Caki2 (cell line): ENCODE measurements at places on chromosomes 1 and 21.

DNA sequence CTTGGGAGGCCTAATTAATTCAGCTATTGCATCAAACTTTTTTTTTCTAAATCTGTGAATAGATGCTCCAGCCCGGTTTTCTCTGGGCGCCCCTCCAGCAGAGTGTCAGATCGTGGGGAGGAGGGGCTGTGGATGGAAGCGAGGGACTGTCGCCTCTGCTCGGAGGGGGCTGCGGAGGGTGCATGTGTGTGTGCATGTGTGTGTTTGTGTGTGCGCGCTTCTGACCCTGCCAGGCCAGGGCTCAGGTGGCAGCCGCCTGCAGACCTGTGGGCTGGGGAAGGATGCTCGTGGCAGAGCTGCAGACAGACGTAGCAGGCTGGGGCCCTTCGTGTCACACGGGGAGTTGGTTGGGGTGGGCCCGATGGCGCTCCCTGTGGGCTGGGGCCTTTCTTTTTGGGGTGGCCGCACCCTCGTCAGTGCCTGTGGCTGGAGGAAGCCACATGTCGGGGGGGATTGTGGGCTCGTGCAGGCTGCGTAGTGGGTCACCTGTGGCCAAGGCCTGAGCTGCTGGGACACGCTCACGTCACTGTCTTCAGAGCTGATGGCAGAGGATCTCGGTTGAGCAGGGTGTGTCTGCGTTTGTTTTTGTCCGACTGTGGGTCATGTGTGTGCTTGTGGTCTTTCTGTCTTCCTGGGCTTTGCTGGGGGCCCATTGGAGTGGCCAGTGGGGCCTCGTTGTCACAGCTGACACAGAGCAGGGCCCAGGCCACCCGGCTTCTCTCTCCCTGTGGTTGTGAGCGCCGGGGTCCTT, 2.8 kb downstream of the SKI start:
- no peak for DNase-seq

GRCh38 chr1:226436855-226437491, 29.1 kb upstream of the PARP1 start:
- DNase-seq: no peak

GRCh38 chr1:87117761-87118368, 203.4 kb downstream of the HS2ST1 start:
- no peak for DNase-seq

- no peak for DNase-seq
Measured at GRCh38 chr1:19366599-19367536, 54.7 kb downstream of the SLC66A1 start.

DNA sequence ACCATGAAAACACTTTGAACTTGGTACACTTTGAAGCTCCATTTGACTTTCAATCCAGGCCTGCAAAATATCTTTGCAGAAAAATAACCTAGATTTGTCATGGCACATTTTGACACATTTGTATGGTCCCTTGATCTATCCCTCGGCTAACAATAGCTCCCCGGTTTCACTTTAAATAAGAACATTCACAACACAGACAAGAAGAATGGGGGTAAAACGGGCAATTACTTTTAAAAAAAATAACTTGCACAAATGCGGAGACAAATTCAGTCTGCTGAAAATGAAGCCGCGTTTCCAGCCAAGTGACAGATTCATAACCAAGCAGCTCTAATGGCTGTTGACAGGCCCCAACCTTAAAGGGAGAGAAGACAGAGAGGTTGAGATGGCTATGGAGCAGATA, 218.2 kb downstream of the NPHP4 start:
- DNase-seq: no peak

DNA sequence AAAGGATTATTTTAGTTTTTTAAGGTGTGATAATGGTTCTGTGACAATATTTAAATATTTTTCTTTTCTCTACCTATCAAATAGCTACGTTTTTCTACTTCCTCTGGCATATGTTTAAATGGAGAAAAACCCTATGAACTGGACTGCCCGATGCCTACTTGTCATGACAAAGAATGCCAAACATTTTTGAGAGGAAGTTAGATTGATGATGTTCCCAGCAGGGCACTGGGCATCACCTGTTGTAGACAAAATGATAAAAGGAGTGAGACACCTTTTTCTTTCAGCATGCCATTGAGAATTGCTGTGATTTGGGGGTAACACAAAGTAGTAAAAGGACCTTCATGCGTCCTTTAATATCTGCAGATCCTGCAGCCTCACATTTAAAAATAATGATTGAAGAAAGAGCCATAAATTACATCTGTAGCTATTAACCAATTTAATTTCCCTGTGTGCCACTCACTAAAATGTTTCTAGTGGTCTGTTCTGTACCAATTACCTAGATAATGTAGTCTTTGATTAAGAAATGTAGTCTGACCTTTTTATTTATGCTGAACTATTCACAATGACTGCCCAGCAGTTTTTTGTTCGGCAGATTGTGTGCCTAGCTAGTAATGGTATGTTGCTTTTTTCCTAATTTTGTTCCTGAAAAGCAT, 47.6 kb downstream of the RPL5 start:
- DNase-seq: no peak

DNA sequence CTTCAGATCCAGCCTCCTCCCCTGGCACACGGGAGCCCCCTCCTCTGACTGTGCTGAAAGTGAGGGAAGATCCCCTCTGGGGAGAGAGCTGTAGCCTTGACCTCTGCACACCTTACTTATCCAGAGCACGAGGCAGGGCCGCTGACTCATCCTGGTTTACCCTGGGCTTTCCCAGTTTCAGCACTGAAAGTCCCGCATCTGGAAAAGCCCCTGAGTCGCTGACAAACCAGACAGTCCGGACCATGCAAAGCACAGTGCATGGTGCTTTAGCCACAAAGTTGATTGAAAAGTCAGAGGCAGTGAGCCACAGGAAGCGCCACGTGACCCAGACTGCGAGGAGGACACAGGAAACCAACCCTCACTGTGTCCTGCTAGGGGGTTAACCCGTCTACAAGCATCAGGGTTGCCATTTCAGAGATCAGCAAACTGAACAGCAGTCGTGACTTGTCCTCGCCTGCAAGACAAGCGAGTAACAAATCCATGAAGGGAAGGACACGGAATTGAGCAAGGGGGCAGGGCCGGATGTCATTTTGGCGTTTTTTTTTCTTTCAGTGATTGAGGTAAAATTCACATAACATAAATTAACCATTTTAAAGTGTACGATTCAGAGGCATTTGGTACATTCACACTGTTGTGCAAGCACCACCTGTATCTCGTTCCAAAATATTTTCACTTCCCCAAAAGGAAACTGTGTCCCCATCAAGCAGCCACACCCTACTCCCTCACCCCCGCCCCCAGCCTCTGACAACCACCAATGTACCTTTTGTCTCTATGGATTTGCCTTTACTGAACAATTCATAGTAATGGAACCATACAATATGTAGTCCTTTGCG, 19.9 kb upstream of the IFNGR2 start:
- peak; percentile 95 for DNase-seq

- no peak for DNase-seq
Measured at GRCh38 chr1:229230893-229231753, 39.8 kb upstream of the RAB4A start.

GRCh38 chr1:101283443-101283842, 46.6 kb downstream of the S1PR1 start:
- no peak for DNase-seq

- no peak for DNase-seq
Measured at GRCh38 chr1:223486366-223486765, 93.2 kb downstream of the CCDC185 start.

DNA sequence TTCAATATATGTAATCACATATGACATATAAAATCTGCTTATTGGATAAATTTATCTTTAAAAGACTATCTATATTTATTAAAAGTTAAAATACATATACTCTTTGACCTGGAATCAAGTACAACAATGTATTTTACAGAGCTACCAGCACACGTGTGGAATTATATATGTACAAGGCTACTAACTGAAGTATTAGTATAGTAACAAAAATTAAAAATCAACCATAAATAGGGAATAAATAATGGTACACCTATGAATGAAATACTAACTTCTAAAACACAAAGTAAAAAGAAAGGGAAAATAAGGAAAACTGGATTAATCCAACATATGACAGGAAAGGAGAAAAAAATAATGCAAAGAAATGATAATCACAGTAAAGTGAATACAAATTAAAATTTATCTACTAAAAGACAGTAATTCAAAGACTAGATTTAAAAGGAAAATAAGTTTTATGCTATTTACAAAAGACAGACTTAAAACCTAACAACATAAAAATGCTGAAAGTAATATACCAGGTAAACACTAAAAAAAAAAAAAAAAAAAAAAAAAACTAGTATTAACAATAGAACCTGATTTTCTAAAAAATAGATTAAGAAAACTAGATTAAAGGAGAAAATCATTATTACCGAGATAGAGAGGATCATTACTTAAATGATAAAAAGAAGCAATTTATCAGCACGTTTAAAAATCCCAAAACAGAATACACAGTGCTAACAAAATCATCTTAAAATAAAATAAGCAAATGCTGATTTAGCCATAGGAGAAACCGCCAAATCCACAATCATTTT, 27.9 kb downstream of the MRPL39 start:
- DNase-seq: no peak

DNA sequence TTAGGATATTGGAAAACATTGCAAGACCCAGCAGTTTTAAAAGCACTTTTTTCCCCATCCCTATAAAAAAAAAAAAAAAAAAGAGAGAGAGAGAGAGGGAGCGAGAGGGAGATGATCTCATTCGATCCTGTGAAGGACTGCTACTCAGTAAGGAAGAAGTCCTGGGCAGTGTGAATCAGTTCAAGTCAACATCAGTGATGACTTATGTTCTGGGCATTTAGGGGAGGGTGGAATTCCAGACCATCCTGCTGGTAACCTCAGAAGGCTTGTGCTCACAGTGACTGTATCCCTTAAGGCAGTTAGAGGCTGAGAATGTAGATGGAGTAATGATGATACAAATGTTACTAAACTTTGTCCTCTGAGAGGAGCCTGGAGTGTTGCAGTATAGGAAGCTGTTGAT, 151.4 kb downstream of the TGFB2 start:
- peak; percentile 95 for DNase-seq

DNA sequence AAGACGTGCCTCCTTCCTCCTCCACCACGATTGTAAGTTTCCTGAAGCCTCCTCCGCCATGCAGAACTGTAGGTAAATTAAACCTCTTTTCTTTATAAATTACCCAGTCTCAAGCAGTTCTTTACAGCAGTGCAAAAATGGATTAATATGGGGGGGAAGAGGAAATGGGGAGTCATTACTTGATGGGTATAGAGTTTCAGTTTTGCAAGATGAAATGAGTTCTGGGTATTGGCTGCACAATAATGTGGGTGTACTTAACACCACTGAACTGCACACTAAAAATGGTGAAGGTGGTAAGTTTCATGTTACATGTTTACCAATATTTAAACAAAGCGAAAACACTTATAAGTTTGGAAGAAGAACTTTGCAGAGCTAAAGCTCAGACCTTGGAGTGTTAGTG, 24.3 kb upstream of the DISP1 start:
- DNase-seq: no peak

DNA sequence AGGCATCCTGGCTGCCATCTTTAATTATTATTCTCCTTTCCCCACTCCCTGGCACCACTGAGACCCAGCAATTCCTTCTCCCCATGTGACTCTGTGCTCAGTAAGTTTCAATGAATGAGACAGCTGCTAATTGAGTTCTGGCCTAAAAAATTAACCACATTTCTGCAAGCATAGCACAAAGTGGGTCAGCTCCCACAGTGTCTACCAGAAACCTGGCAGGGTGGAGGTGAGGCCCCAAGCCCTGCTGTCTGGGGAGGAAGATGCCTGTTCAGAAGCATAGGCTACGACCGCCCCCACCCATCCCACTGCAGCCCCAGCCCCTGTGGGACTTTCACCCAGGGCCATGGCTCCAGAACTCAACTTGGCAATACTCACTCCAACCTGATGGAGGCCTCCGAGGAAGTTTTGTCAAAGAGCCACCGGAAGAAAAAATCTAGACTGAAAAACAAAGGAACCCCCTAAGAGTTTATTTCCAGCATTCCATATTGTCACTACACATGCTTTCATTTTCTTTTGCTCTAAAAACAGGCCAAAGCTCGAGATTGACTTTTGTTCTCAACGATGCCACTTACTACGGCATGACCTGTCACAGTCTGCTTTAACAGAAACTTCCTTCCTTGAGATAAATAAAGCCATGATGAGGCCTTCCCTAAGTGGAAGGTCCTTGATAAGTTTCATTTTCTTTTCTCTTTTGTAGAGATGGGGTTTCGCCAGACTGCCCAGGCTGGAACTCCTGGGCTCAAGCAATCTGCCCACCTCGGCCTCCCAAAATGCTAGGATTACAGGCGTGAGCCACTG, 26.5 kb downstream of the TMEM63A start:
- no peak for DNase-seq

DNA sequence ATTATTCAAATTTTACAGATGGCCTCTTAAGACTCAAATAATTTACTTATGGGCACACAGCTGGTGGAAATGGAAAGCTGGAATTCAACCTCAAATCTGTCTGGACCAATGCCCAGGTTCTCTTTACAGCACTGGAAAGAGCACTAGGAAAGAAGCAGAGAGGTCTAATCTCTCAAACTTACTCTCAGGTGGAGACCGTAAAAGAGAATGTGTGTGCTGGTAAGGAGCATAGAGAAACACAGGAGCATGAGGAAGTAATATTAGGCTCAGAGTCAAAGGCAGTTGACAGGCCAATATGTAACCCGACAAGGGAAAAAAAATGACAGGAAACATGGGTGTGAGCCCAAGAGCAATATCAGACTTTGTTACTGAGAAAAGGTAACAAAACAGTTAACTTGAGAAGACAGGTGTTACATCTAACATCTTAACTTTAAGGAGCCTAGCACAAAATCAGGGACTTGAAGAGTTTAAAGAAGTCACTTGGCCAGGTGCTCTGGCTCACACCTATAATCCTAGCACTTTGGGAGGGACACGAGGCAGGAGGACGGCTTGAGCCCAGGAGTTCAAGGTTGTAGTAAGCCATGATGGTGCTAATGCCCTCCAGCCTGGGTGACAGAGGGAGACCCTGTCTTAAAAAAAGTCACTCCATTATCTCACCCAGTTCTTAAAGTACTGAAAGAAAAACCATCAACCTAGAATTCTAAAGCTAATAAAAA, 20.7 kb downstream of the PPP1R15B start:
- no peak for DNase-seq

GRCh38 chr1:159798893-159799292, 3.3 kb upstream of the FCRL6 start:
- DNase-seq: peak; percentile 77

DNA sequence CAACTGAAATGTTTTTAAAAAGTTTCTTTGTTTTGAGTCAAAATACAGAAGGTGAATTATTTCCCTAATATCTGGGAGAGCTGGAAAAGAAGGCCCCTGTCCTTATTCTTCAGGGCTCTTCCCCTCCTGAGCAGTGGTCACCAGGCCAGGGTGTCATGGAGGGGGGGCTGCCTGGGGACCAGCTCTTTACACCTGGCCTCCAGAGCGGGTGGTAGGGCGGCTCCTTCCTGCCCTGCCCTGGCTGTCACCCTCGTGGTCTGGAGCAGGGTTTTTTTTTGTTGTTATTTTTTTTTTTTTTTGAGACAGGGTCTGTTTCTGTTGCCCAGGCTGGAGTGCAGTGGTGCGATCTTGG, 6.6 kb downstream of the SKI start:
- DNase-seq: no peak

GRCh38 chr1:84450910-84451309, 28.2 kb upstream of the RPF1 start:
- DNase-seq: no peak

- DNase-seq: no peak
Measured at GRCh38 chr1:67969446-67969845, 81.0 kb downstream of the DIRAS3 start.

- DNase-seq: no peak
Measured at GRCh38 chr1:42392255-42392654, 11.7 kb downstream of the RIMKLA start.

GRCh38 chr1:231310391-231310934, 27.2 kb downstream of the EXOC8 start:
- no peak for DNase-seq
